Ovary (tissue), 10 donors: ENCODE measurements at places on chromosomes 6 and 20. TPM values are rescaled to one million over a fixed set of nuclear protein-coding genes. Genes with fewer than 3 reads are reported as not detected.

The CGA gene
- total RNA-seq: not detected

The MCM8 gene
- 4.3 TPM for total RNA-seq

The ZSCAN9 gene
- total RNA-seq: 16.0 TPM

The SCAND1 gene
- total RNA-seq: 48.2 TPM

The PTPRT gene
- total RNA-seq: 0.08 TPM

The TUBB2B gene
- 0.73 TPM for total RNA-seq

DNA sequence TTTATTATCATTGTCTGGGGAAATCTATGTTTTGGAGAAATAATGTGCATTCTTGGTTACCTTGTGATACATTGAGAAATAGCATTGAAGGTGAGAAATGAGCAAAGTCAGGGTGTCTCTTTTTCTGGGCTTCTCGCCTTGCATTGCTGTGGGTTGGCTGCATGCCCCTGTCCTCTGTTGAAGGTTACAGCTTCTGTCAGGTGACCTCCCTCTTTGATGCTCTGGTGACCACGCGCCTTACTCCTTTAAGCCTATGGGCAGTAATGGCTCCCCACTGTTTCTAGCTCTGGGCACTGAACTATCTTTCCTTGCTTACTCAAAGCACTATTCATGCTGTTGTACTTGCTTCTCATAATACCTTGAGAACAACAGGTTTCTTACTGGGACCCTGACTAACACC is 14.6 kb downstream of the ADGRB3 start:
- no peak for DNase-seq

DNA sequence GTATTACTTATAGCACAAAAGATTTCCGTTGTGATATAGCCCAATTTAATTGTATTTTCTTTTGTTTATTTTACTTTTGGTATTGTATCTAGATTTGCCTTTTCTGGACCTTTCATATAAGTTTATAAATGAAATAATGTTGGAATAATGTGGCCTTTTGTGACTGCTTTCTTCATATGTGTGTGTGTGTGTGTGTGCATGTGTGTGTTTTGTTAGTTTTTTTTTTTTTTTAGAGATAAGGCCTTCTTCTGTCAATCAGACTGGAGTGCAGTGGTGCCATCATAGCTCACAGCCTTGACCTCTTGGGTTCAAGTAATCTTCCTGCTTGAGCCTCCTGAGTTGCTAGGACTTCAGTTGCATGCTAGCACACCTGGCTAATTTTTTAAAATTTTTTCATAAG is 37.8 kb upstream of the ASXL1 start:
- DNase-seq: no peak

DNA sequence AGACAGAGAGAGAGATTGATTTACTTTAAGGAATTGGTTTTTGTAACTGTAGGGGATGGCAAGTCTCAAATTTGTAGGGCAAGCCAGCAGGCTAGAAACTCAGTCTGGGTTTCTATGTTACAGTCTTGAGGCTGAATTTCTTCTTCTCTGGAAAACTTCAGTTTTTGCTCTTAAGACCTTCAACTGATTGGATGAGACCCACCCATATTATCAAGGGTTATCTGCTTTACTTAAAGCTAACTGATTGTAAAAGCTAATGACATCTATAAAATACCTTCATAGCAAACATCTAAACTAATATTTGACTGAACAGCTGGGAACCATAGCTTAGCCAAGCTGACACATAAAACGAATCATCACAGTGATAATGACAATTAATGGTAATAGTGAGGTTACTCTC is 22.4 kb downstream of the SLC35F1 start:
- no peak for DNase-seq

DNA sequence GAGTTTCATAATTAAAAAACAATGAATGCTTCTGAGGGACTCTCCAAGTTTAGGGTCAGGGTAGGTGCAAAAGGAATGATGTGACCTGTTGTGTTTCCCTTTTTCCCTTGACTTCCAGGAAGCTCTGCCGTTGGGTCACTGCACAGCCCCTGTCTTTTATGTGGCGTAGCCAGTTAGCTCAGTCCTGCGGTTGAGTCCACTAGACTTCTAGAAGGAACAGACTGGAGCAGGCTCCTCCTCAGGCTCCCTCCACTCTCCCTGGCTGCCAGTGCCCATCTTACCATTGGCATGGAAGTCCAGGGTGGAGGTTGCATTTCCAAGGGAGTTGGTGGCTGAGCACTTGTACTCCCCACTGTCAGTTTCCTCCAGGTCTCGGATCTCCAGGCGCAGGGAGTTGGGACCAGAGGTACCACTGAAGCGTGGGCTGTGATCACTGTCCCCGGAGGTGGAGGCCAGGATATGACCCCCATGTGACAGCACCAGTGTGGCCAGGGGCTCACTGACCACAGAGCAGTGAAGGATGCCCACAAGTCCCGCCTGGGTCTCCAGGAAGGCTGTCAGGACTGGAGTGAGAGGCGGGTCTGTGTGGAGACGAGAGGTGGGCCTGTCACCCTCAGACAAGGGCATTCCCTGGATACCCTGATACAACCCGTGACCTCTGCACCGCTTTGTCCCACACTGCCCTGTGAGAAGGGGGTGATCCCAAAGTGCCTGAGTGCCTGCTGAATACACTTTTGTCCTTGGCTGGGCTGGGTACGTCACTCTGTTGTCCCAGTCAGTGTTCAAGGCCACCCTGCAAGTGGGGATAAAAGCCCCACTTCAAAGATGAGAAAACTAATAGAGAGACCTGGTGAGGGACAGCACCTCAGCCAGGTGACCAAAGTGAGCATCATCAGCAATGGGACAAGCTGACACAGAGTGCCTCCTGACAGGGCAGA is 11.1 kb downstream of the SIGLEC1 start:
- DNase-seq: no peak

GRCh38 chr6:73538116-73538779 is 17.4 kb upstream of the EEF1A1 start:
- no peak for DNase-seq

DNA sequence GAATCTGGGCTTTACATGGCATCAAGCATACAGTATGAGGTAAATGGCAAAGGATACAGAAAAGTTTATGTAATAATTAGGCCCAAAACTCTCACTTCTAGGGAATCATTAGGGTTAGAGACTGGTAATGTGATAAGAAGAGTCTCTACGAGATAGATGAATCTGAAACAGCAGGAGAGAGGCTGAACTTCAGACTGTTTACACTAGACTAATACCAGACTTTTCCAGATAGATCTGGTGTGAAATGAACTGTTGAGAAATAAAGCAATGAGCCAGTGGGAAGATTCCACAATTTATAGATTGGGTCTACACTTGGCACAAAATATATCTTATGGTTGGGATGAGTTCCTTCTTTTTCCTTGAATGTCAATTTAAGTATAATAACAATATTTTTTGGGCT is 134.3 kb downstream of the MAN1A1 start:
- DNase-seq: no peak

DNA sequence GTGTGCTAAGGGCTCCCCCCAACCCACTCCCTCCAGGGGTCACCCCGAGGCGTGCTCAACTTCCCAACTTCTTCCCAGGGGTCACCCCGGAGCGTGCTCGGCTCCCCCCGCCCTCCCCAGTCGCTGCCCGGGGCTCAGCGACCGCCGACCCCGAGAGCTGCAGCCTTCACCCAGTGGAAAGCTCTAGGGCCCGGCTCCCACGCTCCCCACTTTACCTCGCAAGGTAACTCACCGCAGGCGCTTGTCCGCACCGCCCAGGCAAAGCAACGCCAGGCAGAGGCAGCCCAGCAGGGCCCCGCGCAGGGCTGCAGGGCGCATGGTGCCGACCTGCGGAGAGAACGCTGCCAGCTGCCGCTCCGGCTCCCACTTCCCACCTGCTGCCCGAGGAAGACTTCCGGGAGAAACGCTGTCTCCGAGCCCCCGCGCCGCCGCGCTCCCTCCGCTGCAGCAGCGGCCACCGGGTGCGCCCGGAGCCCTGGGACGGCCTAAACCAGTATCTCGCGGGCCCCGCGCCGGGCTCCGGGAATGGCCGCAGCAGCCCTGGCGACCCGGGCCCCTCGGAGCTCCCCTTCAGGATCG is 396 bp downstream of the RNASET2 start:
- no peak for DNase-seq

DNA sequence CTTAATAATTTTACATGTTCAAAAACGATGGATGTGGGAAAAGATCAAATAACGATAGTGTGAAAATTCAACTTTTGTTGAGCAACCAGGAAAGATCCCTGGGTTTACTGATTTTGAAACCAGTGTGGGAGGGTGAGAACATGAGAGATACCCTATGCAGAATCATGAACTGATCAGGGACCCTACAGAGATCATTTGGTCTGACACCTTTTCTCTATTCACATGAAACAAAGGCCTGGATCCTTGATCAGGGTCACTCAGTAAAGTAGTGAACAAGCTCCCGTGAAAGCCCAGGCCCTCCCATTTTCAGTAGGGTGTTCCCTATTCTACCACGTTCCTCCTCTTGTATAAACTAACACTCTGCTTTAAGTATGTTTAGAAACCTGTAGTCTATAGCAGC is 60.5 kb upstream of the DUSP22 start:
- no peak for DNase-seq

DNA sequence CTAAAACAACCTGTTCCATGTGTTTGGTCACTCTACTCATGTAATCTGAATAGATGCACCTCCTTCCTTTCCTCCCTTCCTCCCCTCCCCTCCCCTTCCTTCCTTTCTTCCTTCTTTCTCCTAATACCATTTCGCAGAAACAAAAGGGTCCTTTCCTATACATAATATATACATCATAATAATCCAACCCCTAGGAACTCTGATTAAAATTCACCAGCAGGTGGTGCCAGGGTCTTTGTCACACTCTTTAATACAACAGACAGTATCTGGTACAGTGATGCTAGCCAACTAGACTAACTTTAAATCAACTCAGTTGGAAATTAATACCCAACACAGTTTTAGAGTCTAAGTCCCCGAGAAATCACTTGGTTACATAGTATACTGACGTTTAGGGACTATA is 181.2 kb upstream of the SHLD1 start:
- DNase-seq: no peak

GRCh38 chr6:101326411-101326810 is 67.1 kb upstream of the GRIK2 start:
- DNase-seq: no peak

GRCh38 chr20:24439737-24440387 is 29.6 kb upstream of the SYNDIG1 start:
- no peak for DNase-seq

GRCh38 chr20:52974179-52974594 is 2.0 kb downstream of the TSHZ2 start:
- no peak for DNase-seq

DNA sequence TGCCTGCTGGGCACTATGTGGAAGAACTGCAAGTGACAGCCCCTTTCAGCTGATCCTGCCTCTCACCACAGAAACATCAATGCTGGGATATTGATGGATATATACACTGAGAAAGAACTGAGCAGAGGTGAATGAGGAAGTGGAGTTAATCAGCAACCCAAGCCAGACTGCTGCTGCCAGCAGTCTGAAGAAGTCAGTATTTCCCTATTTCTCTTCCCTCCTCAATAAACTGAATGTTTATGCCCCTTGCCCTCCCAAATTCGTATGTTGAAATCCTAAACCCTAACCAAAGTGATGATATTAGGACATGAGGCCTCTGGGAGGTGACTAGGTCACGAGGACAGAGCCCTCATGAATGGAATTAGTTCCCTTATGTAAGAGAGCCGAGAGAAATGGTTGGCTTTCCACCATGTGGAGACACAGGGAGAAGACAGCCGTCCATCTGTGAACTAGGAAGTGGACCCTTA is 76.3 kb downstream of the CDK19 start:
- DNase-seq: no peak

- DNase-seq: no peak
These were observed 9.7 kb downstream of the PNISR start for GRCh38 chr6:99415446-99415845.

DNA sequence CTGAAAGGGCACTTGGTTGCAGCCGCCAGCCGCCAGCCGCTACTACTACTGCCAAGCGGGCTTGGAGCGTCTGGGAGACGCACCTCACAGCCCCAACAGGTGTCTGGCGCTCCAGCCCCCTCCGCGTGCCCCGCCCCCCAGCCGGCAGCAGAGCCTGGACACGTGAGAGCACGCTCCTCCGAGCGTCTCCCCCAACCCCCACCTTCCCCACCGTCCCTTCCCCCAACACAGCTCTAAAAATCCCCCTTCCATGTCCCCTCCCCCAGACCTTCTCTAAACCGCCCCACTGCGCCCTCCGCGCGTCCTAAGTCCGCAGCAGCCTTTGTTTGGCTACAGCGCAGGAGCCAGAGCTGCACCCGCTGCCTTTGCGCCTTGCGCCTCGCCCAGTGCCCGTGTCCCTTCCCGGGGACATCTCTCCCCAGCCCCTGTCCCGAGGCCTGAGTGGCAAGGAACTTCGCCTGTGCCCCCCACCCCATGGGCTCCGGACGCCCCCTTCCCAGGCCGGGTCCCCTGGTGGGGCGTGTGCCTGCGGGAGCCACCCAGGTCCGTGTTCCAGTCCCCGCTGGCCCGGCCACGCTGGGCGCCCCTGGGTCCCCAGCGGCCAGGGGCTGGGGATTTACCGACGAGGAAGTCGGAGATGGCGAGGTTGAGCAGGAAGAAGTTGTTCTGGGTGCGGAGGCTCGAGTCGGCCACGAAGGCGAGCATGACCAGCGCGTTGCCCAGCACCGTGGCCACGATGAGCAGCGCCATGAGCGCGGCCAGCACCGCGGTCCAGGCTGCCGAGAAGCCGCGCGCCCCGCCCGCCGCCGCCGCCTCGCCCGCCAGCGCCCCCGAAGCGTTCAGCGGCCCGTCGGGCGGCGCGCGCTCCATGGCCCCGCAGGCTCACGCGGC is 732 bp downstream of the HRH3 start:
- no peak for DNase-seq

DNA sequence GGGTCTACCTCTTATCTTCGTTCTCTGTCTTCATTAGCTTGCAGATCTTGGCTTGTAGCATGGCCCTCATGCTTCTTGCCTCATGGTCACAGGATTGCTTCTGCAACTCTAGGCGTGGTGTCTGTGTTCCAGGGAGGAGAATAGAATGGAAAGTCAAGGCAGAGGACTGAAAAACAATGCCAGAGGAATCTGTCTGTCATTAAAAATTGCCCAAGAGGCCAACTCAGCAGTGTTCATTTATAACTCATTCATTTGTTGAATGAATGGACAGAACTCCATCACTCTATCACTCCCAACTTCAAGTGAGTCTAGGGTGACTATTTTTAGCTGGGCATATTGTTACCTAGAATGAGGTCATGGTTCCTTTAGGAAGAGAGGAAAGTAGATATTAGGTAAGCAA is 179.6 kb downstream of the UST start:
- no peak for DNase-seq
